Thoracic aorta (tissue), 2 donors: ENCODE measurements at places on chromosomes 3 and 15.
A peak's percentile ranks its signal among the peaks of the same experiment; 100 is the strongest.

DNA sequence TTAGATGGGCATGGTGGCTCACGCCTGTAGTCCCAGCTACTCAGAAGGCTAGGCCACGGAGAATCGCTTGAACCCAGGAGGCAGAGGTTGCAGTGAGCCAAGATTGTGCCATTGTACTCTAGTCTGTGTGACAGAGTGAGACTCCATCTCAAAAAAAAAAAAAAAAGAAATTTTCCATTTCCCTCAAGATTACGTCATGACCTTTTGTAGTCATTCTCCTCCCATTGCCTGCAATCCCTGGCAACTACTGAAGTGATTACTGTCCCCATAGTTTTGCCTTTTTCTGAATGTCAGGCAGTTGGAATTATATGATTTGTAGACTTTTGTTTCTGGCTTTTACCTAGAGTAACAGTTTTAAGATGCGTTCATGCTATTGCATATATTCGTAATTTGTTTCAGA lies 28.0 kb downstream of the WDR76 start:
- peaks cover 2% of the 10 kb centered on the region for H3K36me3 ChIP-seq
- no peaks in the 10 kb centered on the region for H3K4me1 ChIP-seq
- H3K4me3 ChIP-seq = no peak overlapping the region
- no peaks in the 10 kb centered on the region for H3K27me3 ChIP-seq

DNA sequence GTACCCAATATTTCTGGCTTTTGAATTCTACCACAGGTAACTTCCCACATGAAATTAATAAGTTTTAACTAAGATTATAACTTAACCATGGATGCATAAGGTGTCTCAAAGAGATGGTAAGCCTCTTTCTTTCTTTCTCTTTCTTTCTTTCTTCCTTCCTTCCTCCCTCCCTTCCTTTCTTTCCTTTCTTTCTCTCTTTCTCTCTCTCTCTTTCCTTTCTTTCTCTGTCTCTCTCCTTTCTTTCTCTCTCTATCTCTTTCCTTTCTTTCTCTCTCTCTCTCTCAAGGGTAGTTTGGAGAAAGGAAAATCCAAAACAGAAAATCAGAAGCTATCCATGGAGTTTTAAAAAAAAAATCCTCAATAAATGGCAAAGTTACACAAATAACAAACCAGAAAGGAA lies 10.4 kb upstream of the MTMR14 start:
- H3K27me3 ChIP-seq = no peaks in the 10 kb centered on the region
- H3K27ac ChIP-seq = no peak overlapping the region
- H3K36me3 ChIP-seq = no peaks in the 10 kb centered on the region
- no peak overlapping the region for H3K4me3 ChIP-seq

DNA sequence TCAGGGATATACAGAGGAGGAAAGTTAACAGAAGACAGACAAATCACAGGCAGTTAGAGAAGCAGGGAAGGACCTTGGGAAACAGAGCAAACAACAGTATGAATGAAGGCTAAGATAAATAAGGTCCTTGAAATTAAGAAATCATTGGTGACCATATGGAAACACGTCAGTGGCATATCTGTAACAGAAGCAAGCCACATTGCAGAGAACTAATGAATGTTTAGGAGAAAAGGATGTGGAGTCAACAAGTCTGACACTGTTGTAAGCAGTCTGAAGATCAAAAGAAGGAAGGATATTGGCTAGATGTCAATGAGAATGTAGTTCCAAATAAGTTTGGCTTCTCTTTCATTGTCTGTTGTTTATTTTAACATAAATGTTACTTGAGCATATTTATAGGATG lies 542.4 kb downstream of the UNC13C start:
- H3K4me1 ChIP-seq = peaks cover 3% of the 10 kb centered on the region
- DNase-seq = no peak
- H3K27ac ChIP-seq = no peak overlapping the region
- H3K4me3 ChIP-seq = no peak overlapping the region
- no peaks in the 10 kb centered on the region for H3K27me3 ChIP-seq

- no peaks in the 10 kb centered on the region for H3K36me3 ChIP-seq
- H3K4me1 ChIP-seq = peaks cover 10% of the 10 kb centered on the region
- no peak overlapping the region for H3K4me3 ChIP-seq
- H3K27me3 ChIP-seq = no peaks in the 10 kb centered on the region
Measured at GRCh38 chr3:145557405-145557804, 603.6 kb downstream of the PLOD2 start.

DNA sequence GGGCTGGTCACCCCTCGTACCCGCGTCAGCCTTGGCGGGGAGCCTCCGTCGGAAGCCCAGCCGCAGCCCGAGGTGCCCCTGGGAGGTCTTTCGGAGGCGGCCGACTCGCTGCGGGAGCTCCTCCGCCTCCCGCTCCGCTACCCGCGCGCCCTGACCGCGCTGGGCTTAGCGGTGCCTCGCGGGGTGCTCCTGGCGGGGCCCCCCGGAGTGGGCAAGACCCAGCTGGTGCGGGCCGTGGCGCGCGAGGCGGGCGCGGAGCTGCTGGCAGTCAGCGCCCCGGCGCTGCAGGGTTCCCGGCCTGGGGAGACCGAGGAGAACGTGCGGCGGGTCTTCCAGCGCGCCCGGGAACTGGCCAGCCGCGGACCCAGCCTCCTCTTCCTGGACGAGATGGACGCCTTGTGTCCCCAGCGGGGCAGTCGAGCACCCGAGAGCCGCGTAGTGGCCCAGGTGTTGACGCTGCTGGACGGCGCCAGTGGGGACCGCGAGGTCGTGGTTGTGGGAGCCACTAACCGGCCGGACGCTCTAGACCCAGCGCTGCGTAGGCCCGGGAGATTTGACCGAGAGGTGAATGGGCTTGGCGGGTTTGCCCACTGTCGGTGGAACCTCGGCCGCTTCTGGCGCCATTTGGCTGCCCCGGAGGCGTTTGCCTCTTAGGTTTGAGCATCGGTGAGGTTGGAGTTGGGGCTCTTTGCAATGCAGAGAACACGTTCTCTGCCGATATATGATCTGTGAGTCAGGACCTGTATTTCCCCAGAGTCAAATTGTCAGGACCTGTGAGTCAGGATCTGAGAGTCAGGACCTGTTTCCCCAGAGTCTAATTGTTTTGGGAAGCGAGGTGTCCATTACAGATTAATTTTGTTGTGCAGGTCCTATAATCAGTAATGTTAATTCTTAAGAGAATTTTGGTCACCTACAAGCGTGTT lies 24.9 kb upstream of the GATM start:
- peak overlapping the region; percentile 96 for H3K4me3 ChIP-seq
- H3K27ac ChIP-seq = peak overlapping the region; percentile 88
- DNase-seq = no peak
- H3K27me3 ChIP-seq = no peaks in the 10 kb centered on the region
- H3K36me3 ChIP-seq = peaks cover 10% of the 10 kb centered on the region
- peaks cover 7% of the 10 kb centered on the region for H3K4me1 ChIP-seq

DNA sequence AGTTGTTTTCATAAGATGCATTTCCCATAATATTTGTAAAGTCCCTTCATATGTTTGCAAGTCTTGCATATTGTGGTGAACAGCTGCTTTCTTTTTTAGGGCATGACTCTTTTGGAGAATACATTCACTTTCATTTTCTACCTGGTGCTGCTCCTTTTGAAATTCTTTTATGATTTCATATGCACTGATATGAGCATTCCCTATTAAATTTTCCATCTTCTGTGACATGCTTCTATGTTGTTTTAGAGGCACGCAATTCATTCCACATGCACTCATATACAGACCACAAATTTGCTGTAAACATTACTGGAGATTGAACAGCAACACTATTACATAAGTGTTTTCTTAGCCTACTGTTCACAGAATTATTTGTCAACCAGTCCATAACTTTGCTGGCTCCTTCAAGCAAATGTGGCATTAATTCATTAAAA lies 92.8 kb upstream of the TNFSF10 start:
- H3K4me3 ChIP-seq = no peak overlapping the region
- H3K27me3 ChIP-seq = no peaks in the 10 kb centered on the region
- no peak for DNase-seq
- no peaks in the 10 kb centered on the region for H3K36me3 ChIP-seq
